Stimulated activated CD8-positive, alpha-beta memory T cell treated with anti-CD3 and anti-CD28 coated beads, Interleukin-7, amount 100 ng/mL, for 1 hour (primary cell): ENCODE measurements at places on chromosomes 11 and 22.

- DNase-seq, result no peak
These were observed 99.6 kb downstream of the C11orf87 start for GRCh38 chr11:109521571-109522086.

DNA sequence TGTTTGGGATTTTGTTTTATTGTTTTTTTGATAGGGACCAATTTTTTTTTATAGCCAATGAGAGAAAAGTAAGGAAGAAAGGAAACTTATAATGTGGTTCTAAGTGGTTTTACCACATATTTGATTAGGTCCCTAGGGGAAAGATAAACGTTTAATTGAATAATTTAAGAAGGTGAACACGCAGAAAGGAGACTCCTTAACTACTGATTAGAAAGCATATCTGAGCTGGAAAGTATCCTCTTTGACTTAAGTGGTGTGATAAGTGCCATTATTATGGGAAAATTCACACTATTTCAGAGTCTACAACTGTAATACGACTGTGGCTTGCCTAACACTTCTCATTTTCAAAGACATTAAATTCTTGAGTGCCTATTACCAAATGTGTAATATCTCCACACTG is 106.5 kb upstream of the GRAMD1B start:
- DNase-seq, result no peak

GRCh38 chr11:47589977-47590861 is 3.7 kb downstream of the FAM180B start:
- DNase-seq, result no peak

GRCh38 chr22:17348464-17349103 is 20.7 kb upstream of the CECR2 start:
- DNase-seq, result no peak

GRCh38 chr11:93143800-93144199 is 54.0 kb downstream of the SLC36A4 start:
- no peak for DNase-seq

DNA sequence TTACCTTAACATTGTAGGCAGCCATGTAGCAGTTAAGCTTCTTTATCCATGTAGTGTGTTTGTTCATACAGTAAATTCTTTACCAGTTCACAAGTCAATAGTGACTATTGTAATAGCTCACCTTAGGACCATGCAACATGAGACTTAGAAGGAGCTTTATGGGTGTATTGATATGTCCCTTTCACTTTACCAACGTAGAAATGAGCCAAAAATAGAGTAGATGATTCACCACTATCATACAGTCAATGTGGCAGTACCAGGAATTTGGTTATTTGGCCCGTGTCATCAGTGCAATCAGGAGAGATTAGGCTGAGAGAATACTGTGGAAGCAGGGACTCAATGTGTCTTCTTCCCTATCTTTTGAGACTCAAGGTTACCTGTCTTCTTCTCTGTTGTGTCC is 4.7 kb downstream of the ZDHHC13 start:
- DNase-seq, result no peak

- DNase-seq, result no peak
These were observed 53.0 kb downstream of the CTSC start for GRCh38 chr11:88284336-88285050.

DNA sequence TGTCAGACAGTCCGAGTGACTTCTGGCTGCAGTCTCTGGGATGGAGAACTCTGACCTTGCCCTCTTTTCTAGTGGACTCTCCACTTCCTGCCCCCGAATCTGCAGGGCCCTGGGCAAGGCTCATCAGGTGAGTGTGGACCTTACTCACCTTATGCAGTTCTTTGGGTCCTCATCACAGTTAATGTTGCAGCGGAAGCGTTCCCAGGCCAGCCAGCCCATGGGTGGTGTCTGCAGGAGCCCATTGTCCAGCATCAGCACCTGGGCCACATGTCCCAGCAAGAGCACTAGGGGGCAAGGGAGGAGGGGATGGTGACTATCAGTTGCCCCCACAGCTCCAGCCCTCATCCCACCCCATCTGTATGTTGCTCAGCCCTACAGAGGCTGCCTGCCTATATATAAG is 2.3 kb downstream of the NAGA start:
- no peak for DNase-seq

DNA sequence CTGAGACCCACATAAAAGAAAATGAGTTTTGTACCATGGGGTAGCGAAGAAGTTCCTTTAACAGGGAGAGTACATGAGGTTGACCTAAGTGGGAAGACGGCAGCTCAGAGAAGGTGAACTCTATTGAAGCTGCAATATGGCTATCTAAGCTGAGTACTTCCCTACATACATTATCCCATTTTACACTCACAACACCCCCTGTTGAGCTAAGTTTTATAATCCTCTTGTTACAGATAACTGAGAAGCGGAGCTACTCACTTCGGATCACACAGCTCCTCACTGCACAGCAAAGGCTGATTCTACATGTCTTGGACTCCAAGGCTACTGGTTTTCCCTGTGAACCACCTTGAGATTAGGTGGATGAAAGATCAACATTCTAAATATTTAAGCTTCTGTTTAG is 8.2 kb upstream of the PIWIL4 start:
- DNase-seq, result no peak

- peak; percentile 41 for DNase-seq
These were observed 2.2 kb upstream of the CD151 start for GRCh38 chr11:830295-831117.

- no peak for DNase-seq
These were observed 116.7 kb downstream of the PHF21B start for GRCh38 chr22:44892803-44893730.

DNA sequence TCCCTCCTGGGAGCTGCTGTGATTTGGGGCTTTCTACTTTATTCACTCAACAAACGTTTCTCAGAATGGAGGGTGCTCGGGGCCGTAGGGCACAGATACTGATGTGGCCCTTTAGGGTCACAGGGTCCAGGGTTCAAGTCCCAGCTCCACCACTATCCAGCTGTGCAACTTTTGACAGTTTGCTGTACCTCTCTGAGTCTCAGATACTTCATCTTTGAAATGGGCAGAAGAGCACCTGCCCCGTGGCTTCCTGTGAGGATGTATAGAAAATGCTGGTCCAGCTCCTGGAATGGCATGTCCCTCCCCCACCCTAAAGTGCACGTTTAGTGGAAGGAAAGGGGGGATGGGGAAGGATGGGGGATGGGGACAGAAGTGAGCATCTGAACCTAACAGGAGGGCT is 21.9 kb upstream of the PRR5 start:
- no peak for DNase-seq

GRCh38 chr11:45105984-45106375 is 40.5 kb upstream of the PRDM11 start:
- DNase-seq, result no peak

- DNase-seq, result no peak
These were observed 28.7 kb downstream of the ZNRF3 start for GRCh38 chr22:28911777-28912669.

- DNase-seq, result no peak
These were observed 30.4 kb upstream of the RASL10A start for GRCh38 chr22:29345932-29346331.

- DNase-seq, result no peak
These were observed 20.3 kb downstream of the STK33 start for GRCh38 chr11:8573777-8574176.

- no peak for DNase-seq
These were observed 39.3 kb upstream of the BSX start for GRCh38 chr11:123020968-123021367.

DNA sequence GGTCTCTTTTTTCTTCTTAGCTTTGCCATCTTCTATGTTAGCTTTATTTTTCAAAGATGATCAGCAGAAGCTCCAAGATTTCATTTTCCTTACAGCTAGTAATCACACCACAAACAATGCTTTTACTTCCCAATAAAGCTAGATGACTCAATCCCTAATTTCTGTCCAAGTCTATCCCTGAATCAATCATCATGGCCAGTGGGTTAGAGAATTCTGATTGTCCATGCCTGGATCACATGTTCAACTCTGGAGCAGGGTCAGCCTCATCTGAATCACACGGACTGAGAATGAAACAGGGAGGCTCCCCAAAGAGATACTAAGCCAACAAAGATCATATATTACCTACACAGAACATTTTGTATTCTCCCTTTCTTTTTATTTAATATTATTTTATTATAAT is 79.6 kb downstream of the BBOX1 start:
- DNase-seq, result no peak

GRCh38 chr11:32434356-32435151 is 785 bp downstream of the WT1 start:
- DNase-seq, result no peak

GRCh38 chr11:118068206-118068944 is 8.5 kb upstream of the TMPRSS4 start:
- no peak for DNase-seq

DNA sequence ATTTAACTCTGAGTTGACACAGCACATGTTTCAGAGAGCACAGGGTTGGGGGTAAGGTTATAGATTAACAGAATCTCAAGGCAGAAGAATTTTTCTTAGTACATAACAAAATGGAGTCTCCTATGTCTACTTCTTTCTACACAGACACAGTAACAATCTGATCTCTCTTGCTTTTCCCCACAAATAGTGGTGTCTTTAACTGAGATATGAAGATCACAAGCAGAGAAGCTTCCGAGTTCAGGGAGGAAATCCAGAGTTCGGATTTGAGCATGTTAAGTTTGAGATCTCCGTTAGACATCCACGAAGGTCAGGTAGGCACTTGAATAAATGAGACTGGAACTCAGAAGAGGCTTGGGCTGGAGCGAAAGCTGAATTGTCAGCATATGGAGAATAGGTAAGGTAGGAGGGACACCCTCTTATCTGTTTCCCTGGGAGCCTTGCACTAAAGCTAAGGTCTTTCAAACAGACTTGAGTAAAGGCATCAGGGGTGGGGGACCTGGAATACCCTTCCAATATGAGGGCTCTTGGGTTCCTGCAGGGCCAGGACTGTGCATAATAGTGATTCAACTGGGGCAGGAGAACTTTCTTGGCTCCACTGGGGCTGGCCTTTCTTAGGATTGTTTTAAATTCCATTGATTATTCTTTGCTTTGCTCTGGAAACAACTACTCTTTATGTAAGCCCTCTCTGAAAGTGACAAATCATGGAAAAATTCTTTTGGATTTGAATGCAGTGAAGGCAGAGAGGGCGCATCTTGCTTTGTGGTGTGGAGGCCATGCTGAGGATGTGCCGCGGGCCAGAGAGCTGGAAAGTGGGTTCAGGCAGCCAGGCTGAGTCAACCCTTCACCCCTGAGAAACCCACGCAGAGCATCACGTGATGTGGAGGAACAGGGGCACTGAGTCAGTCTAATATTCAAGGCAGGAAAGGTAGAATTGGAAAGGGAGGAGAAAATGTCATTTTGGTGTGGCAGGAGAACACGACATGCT is 62.7 kb upstream of the AMPD3 start:
- no peak for DNase-seq

GRCh38 chr22:44259366-44260215 is 53.2 kb downstream of the SHISAL1 start:
- no peak for DNase-seq

DNA sequence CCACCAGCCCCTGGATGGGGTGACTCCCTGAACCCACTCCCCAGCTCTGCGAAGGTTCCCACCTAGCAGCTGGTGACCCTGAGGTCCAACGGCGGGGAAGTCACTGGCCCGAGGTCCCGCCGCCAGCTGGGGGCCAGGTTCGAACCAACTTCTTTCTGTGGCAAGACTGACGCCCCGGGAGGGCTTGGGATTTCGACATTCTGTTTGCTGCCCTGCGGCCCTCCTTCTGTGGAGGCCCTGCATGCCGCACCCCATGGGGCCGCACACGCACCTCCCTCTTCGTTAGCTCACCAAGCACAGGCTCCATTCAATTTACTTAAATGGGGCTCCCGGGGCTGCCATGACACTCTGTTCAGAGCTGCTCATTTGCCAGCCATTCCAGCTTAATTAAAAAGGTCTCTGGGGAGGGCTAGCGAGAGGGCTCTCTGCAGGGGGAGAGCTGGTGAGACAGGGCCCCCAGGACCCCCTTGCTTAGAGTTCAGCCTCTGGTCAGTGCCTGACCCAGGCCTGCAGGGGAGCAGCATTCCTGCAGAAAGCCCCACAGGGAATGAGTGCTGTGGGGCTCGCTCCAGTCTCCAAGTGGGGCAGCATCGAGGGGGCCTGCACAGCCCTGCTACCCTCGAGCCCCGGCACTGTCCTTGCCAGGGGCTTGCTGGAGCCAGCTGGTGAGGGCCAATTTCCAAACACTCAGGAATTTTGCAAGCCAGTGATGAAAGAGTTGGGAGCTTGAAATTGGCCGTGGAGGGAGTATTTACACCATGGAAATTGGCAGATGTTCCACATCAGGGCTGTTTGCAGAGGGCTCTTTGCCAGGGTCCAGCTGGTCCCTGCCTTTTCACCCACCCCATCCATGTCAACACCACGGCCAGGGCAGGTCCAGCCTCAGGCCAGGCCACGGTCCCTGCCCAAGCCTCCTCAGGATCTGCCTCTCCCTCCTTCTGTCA is 80.8 kb downstream of the CACNA1I start:
- DNase-seq, result no peak

- no peak for DNase-seq
These were observed 17.2 kb downstream of the SCGB1A1 start for GRCh38 chr11:62435846-62436660.

- DNase-seq, result no peak
These were observed at the start of gene UBASH3B for GRCh38 chr11:122655527-122656072. UBASH3B (plus strand) TSS chr11:122655722; CDS start chr11:122656050, 328 bp downstream.

GRCh38 chr22:24331468-24332440 is 61.1 kb downstream of the SPECC1L start:
- DNase-seq, result no peak

DNA sequence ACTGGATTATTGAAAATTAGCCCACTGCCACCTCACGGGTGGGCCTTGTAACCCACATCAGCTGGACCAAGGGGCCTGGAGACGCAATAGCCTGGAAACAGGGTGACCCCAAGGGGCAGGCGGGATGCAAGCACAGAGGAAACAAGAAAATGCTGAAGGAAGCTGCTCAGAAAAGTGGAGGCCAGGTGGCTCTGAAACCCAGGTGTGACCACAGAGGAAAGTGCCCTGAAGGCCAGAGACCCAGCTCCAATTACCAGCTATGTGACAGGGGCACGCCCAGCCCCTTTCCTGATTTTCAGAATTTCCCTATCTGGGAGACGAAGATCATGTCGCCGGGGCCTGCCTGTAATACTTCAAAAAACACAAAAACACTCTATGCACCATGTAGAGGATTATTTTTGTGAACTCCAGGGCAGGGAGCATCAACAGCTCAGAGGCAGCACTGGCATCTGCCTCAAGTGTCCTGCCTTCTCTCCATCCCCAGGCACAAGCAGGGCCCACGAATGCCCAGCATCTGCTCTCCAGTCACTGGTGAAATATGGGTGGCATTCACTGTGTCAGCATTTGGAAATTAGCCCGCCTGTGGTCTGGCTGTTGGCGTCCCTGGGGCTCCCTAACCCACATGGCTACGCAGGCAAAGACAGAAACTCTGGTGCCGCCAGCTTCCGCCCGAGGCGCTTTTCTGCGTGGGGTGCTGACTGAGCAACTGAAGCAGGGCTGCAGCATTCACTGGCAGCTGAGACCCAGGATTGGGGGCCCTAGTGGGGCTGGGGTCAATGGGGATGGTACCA is 6.3 kb downstream of the KCNJ1 start:
- DNase-seq, result no peak

- DNase-seq, result peak; percentile 67
These were observed 8.4 kb downstream of the FAM118A start for GRCh38 chr22:45318168-45318557.

GRCh38 chr11:86537541-86538222 is 134.7 kb downstream of the ME3 start:
- DNase-seq, result no peak

GRCh38 chr11:19332476-19332875 is 91.7 kb upstream of the E2F8 start:
- no peak for DNase-seq
